ENCODE measurements at places on chromosomes 1 and 21. TPM values are rescaled to one million over a fixed set of nuclear protein-coding genes. Genes with fewer than 3 reads are reported as not detected.

PEF1 gene
- 53.7 TPM for total RNA-seq

CDCA8 gene
- 12.6 TPM for total RNA-seq

TIE1 gene
- 4.8 TPM for total RNA-seq

PPIAL4G gene
- total RNA-seq, result 0.05 TPM

MPL gene
- 0.05 TPM for total RNA-seq

PTGS2 gene
- 1.8 TPM for total RNA-seq

NBPF4 gene
- 0.09 TPM for total RNA-seq

FBLIM1 gene
- 1.6 TPM for total RNA-seq

MARK1 gene
- 1.9 TPM for total RNA-seq

TTC13 gene
- 18.7 TPM for total RNA-seq

NEGR1 gene
- total RNA-seq, result 2.8 TPM
